ENCODE measurements at places on chromosomes 5 and 9.
A peak's percentile ranks its signal among the peaks of the same experiment; 100 is the strongest.

GRCh38 chr9:100125910-100126309 is 26.9 kb downstream of the INVS start:
- no peak for DNase-seq

GRCh38 chr9:12060811-12061210 is 632.4 kb upstream of the TYRP1 start:
- DNase-seq: no peak

GRCh38 chr9:91298311-91298710 is 63.4 kb downstream of the AUH start:
- peak; percentile 47 for DNase-seq

DNA sequence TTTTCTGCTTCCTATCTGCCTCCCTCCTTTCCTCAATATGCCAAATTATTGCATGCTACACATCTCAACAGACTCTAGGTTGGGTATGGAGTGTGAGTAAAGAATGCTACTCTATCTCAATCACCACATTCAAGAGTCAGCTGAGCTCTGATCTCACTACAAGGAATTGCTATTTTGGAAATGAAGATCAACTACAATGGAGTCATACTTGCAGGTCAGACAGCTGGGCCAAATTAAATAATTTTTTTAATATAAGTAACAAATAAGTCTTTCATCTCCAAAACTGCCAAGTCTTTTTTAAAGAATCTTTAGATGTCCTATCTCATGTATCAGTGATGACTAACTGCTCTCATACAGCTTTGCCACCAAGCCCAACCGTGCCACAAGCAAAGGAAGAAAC is 64.0 kb downstream of the DEPDC1B start:
- DNase-seq: no peak

GRCh38 chr5:89351222-89351621 is 468.2 kb upstream of the MEF2C start:
- no peak for DNase-seq

GRCh38 chr5:116274251-116274650 is 189.4 kb downstream of the COMMD10 start:
- DNase-seq: no peak

DNA sequence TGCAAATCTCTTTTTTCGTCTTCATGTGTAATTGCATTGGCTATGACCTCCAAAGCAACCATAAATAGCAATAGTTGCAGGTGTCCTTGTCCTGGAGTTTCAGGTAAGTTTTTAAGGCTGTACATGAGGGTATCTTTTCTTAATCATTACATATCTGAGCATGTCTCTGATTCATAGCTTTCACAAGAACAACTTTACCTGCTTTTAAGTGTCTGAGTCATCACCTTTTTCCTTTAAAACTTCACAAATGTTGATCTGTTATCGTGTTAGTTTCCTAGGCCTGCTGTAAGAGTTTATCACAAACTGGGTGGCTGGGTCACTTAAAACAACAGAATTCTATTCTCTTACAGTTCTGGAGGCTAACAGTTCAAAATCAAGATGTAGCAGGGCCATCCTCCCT is 13.8 kb downstream of the GARNL3 start:
- no peak for DNase-seq

DNA sequence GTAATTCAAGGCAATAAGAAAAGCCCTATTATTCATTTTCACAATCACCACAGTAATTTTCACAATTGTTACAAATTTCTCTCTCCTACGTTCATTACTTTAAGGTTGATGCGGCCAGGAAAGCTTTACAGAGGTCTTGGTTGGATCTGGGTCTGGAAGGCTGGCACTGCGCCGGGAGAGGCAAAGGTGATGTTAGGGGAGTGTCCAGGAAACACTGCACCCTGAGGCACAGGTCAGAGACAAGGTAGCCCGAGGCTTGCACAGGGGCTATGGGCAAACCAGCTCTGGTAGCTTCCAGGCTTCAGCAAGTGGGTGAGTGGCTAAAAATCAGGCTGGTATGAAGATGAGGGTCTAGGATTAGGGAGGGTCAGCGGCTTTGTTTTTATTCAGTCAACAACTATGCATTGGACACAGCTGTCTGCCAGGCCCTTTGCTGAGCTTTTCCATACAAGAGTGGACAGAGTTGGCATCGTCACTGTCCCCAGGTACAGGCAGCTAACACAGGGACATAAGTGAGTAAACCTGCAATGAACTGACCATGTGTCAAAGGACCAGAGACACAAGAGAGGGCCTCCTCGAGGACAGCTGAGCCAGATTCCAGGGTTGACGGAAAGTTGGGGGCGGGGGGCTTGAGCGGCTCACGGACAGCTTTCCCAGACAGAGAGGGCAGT is 12.4 kb upstream of the TENT4A start:
- DNase-seq: no peak

GRCh38 chr5:35861718-35862117 is 5.0 kb downstream of the IL7R start:
- no peak for DNase-seq

DNA sequence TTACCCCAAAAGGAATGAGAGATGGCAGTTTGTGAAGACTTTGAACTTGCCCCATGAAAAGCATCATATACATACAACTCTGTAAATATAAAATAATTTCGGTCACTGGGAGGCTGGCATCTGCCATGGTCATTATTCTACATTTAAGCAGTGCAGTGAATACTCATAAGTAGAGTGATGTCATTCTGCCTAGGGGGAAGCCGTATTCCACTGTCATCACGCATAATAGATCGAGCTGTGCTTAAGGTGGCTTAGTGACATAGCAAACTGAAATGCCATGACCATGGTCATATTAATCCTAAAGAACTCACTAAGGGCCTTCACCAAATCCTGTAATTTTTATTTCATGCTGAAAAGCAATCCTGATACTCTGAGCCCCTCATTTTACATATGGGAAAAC is 42.4 kb upstream of the NR4A3 start:
- DNase-seq: no peak

GRCh38 chr9:38004809-38005560 is 64.0 kb downstream of the SHB start:
- no peak for DNase-seq

DNA sequence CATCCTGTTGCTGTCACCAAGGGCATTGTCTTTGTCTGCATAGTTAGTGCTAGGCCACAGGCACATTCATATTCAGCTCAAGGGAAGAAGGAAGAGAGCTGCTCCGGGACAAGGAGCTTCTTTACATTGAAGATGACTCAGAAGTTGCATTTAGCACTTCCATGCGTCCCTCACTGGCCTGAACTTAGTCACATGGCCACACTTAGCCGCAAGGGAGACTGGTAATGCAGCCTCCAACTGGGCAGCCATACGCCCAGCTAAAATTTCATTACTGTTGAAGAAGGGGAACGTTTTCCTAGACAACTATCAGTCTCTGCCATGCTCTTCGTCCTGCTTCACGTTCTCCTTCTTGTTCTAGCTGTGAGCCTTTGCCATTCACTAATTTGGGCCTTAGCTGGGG is 20.0 kb downstream of the ACTL7B start:
- DNase-seq: no peak

DNA sequence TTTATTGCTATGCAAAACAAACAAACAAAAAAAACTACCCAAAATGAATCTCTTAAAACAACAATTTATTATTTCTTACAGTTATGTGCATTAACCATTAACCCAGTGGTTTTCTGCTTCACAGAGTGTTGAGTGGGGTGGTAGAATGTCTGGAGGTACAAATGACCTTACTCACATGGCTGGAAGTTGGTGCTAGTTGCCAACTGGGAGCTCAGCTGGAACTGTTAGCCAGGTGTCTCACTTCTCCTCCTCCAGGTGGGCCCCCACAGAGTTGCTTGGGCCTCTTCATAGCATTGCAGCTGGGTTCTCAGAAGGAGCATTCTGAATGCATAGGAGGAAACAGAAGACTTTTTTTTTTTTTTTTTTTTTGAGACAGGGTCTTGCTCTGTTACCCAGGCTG is 10.5 kb upstream of the B4GALT1 start:
- no peak for DNase-seq

DNA sequence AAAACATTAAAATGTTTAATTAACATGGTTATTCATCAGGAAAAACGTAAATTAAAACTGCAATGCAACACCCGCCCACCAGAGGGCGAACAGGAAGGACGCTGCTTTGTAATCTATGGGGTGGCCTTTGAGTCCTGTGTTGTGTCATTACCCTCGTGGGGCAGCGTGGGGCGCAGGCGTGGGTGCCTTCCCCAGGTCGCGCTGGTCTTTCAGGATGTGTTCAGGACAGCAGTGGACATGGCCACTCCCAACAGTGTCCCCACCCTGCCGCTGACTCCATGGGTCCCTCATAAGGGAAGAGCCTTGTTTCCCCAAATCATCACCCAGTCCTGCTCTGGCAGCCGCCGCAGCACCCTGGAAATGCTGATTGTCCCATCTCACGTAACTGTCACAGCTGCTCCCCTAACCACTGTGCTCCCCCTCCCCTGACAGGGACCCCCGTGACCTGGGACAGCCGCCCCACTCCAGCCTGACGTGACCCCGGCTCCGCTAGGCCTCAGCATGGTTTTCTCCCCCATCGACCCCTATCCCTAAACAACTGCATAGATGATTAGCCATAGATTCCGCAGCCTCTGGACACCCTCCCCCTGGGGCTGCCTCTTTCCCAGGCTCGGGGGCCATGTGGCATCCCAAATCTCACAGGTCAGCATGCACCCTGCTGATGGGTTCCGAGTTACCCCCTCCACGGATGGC is 36.4 kb downstream of the GLT6D1 start:
- peak; percentile 32 for DNase-seq

- no peak for DNase-seq
Measured at GRCh38 chr9:115689331-115689730, 464.3 kb upstream of the PAPPA start.

DNA sequence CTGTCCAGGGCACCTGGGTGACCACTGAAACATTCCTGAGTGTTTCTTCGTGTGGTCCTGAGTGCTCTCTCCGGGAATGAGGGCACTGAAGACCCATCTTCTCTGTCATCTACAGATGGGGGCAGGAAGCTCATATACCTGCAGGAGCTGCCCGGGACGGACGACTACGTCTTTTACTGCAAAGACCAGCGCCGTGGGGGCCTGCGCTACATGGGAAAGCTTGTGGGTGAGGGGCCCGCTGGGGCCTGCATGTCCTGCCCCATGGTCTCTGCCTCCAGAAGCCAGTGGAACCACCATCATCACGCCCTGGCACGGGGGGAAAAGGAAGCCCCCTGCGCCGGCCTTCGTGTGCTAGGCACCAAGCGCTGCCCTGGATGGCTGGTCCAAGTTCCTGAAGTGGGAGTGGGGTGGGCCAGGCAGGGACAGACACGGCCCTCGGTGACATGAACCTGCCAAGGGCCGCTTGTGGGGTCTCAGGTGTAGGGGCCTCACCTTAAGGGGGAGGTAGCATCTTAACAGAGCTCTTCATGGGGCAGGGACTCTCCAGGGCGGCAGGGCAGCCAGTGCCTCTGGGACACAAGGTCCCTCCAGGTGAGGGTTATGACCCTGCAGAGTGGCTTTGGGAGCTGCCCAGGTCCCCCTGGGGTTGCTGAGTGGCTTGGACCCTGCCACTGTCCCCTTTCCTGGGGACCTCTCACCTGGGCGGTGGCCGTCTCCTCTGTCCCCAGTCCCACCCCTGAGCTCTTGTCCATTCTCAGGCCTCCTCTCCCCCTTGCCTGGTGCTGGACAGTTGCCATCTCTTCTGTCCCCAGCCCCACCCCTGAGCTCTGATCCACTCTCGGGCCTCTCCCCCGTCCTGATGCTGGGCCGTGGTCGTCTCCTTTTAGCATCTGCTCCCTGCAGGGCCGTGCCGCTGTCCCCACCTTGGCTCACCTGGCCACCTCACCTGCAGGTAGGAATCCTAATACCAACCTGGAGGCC is 2.1 kb downstream of the OBP2A start:
- DNase-seq: no peak

DNA sequence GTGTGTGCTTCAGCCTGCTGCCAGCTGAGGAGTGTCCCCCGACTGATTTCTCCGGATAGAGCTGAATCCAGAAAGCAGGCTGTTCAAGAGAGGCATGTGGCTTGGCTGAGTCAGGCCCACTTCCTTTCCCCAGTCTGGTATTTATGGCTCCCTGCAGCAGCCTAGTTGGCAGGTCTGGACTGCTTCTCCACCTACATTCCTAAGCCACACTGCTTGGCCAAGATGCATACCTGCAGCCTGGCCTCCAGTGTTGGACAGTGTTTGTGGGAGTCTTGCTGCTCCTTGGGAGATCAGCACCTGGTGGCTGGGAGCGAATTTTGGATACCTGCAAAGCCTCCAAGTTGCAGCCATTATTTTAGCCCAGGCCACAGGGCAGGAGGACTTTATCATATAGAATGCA is 670.8 kb downstream of the ACTL7B start:
- DNase-seq: no peak
